ENCODE measurements at places on chromosomes 11 and 22.

- DNase-seq, result no peak
These were observed 11.7 kb downstream of the POU2AF3 start for GRCh38 chr11:111310088-111310487.

DNA sequence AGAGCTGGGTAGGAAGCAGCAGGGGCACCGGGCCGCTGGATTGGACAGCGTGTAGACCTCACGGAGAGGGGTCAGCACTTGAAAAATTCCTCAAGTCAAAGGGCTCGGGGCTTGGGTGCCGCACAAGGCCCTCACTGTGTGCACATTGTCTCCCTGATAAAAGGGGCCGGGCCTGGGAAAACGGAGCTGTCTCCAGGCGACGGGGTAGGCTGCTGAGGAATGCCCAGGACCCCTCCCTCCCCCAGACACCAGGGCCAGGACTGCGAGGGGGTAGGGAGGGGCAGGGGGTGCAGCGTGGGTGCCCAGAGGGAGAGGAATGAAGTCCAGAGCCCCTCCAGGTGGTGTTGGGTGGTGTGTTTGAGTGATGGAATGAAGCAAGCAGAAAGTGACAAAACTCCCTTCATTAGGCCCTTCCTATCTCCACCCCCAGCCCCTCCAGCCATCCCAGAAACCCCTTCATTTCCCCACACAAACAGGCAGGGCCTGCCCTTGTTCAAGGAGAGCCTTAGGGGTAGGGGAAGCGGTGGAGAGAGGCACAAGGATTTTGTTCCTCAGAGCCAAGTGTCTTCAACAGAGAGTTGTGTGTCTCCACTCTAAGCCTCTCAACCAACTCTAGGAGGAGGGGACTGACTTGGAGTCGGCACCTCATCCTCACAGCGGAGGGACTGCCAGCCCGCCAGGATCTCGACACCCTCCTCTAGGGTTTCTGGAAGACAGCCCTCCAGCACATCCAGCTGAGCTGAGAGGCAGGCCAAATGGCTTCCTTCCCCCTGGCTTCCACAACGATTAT is 63.9 kb downstream of the SYN3 start:
- no peak for DNase-seq

DNA sequence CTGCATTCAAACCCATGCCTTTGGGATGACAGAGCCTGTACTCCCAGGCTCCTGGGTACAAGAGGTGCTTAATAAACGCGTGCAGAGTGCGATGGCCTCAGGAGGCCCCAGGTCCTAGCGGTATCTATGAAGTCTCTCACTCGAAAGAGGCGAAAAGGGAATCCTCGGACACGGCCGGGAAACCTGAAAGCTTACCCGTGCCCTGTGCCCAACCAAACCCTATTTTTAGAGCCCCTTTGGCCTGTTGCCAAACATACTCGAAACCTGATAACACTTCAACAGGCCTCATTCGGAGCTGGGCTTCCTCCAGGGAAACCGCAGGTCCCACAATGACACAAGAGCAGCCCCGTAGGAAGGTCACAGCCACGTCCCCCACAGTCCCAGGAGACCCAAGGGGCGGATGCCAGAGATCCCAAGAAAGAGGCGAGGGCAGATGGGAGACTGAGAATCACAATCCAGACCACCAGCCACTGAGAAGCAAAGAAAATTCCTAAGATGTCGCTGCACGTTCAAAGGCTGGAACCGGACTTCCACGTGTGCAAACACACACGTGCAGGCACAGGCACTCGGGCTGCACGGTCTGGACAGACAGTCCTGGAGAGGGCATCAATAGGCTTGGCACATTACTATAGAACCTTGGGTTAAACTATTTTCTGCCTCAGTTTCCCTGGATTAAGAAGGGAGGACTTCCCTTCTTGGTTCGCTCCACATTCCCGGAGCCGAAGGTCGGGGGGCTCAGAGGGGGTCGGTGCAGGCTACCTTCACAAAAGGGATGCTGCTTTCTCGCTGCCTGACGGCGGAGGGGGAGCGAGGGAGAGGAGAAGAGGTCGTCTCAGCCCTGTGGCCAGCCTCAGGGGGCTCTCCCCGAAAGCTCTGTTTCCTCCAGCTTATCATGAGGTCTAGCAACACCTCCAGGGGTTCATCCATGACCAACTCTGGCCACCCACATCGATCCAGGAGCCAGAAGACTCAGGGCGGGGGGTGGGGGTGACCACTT is 8.2 kb downstream of the PDGFB start:
- DNase-seq, result no peak

- DNase-seq, result no peak
These were observed 4.6 kb upstream of the IL17REL start for GRCh38 chr22:50016988-50017700.

DNA sequence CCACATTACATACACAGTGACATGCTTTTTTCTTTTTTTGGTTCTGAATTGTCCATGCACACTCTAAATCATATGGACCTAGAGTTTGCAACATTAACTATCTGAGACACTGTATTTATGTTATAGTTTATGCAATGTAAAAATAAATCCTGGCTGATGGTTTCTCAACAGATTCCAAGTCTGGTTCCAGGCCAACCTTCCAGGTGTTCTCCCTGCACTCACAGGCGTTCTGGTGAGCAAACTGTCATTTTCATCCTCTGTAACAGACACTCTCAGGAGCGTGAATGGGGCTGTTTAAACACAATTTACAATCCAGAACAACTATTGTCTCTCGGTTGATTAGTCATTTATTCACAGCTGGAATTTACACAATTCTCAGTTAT is 36.5 kb upstream of the ANKK1 start:
- no peak for DNase-seq

DNA sequence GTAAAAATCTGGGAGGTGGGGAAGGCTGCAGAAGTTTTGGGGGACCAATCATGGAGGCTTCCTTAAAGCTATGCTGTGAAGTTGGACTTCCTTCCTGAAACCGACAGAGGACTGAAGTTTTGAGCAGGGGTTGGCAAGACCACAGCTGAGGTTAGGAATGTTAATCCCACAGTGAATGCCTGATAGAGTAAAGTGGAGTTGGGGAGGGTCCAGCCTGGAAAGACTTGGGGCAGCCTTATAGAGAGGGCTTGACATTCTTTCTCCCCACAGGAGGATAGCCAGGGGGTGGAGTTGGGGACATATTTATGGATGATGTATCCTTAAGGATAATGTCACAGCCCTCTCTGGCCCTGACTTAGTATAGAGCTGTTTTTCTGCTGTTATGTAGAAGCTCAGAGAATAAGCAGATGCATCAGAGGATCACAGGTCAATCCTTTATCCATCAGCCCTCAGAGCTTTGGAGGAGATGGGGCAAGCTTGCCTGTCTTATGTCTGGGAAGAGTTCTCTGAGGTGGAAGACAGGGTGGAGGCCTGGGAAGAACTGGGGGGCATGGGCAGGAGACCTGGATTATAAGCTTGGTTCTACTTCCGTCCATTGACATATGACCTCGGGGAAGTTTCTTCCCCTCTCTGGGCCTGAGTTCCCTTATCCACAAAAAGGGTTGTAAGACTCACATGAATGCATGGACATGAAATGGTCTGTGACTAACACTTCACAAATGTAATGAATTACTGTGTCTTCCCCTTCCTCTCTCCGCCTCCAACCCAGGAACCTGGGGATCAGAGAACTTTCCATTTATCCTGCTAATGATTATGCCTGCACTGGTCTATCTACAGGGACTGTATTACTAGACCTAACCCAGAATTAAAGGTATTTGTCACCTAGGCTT is 317.8 kb downstream of the MIAT start:
- peak; percentile 32 for DNase-seq

DNA sequence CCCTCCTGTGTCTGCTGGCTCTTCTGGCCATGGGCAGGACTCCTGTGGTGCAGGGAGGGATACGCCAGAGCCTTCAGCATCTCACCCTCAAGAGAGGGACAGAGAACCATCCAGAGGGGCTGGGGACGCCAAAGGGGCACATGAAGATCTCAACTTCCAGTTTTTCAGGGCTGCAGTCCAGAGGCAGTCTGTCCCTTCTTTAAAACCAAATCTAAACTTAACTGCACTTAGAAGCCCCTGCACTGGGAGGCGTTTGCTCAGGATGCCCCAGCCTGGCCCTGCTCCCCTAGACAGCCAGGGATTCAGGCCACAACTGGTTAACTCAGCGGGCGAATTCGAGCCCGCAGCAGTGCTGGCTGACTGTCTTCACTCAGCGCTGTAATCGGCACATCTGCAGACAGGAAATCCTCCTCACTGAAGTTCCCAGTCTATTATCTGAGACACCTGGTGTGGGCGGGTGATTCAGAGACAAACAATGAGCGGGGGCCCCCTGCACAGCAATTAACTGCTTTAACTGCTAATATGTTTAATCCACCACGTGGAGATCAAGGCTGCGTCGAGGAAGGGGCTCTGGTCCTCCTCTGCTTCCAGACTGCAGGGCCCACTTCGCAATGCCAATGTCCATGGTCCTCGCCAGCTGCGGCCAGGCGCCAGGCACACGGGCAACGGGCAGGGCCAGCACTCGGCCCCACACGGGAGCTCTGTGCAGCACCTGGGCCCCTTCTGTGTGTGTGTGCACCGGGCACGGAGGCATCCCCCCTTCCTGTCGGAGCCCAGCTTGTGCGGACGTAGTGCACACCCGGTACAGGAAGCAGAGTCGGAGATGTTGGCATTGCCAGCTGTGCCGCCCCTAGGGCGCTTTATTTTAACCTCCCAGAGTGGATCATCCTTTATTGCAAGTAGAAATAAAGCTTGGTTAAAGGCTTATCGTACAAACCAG is 36.9 kb upstream of the GNB1L start:
- DNase-seq, result peak; percentile 92

DNA sequence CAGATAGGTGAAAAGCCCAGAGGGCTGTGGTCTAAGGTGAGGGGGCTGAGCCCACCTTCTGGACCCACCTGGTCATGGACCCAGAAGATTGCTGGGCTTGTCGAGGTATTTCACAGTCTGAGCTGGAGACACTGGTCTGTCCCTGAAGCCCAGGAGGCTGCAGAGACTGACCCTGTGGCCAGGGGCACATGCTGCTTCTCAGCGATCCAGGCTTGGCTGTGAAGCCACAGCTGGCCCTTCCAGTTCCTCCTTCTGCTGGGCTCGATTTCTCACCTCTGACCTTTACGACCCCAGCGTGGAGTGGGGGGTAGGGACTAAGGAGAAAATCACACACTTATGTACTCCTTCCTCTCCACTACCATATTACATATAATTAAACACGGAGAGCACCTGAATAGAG is 88.5 kb downstream of the NECTIN1 start:
- DNase-seq, result no peak

DNA sequence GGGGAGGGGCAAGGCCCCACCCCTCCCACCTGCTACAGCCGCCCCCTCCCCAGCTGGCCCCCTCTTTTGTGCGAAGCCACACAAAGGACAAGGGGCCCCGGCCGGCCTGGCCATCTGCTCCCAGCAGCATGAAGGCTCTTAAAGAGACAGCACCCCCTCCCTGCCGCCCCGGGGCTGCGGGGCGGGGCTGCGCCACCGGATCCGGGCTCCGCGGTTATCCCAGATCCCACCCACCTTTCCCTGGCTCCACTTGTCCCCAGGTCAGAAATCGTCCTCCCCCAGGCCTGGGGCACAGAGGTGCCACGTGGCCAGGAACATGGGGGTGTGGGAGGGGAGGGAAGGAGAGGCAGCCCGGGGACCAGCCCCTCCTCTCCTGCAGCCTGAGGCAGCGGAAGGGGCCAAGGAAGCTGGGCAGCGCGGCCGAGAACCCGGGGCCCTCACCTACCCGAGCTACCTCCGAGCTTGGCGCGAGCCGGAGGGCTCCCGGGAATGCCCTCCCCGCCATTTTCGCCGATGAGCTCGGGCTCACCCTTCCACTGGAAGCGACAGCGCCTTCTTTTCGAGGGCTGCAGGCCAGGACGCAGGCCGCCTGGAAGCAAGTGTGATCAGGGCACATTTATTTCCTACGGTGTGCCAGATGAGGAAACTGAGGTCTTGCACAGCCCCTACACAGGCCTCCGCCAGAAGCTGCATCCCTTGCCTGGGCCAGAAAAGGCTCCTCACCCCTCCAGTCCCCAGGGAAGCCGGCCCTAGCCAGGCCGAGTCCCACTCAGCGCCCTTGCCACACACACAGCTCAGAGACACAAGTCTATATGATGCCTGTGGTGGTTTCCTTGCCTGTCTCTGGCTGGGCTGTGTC is 2.5 kb upstream of the RCOR2 start:
- DNase-seq, result peak; percentile 53

DNA sequence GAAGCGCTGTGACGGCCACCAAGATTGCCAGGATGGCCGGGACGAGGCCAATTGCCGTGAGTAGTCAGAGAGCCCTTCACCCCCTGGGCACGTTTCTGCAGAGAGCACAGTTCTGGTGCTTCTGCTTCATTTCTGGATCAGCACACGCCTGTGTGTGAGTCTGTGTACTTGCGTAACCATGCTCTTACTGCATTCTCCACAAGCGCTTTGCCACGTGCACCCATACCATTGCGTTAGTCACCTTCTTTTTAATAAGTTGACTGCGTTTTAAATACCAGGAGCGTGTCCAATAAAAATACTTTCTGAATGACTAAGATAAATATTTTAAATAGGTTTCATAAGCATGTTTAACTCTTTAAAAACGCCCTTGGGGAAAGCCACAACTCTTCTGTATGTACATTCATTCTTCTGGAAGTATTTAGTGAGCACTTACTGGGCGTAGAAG is 143.0 kb upstream of the SORL1-AS1 start:
- peak; percentile 99 for DNase-seq

DNA sequence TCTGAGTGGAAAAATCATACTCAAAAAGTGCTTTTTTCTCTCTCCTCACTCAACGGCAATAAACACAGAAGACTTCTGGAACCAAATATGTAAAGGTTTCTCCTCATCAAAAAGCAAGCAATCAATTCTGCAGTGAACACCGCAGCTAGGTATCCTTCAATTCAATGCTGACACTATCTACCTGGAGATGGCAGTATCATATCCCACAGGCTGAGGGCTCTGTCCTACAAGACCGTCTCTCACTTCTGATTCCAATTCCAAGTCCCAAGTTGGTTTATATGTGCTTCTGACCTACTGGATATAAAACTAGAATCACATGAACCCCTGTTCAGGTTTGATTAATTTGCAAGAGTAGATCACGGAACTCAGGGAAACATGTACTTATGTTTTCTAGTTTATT is 59.7 kb upstream of the LUZP2 start:
- DNase-seq, result no peak

- DNase-seq, result peak; percentile 48
These were observed 63.7 kb downstream of the PRDM11 start for GRCh38 chr11:45209891-45210699.

GRCh38 chr11:61853698-61854169 is 25.6 kb downstream of the FADS2 start:
- no peak for DNase-seq

DNA sequence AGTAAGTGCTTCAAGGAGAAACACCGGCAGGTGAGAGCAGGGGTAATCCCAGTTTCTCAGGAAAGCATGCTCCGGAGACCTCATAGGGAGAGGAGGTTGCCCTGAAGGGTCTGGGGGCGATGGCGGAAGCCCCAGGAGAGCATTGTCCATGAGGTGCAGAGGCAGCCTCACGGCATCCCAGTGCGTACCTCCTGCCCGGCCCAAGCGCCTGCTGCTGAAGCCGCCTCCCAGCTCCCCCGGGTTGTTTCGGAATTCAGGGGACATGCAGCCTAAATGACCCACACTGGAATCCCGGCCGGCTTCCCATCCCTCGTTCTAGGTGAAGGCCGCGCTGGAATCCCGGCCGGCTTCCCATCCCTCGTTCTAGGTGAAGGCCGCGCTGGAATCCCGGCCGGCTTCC is 2.7 kb downstream of the ZBED4 start:
- no peak for DNase-seq

- DNase-seq, result no peak
These were observed 2.6 kb downstream of the PDE3B start for GRCh38 chr11:14645985-14646900.

- DNase-seq, result no peak
These were observed 24.9 kb upstream of the DGCR8 start for GRCh38 chr22:20055144-20055543.

GRCh38 chr11:116162886-116163230 is 609.9 kb downstream of the BUD13 start:
- DNase-seq, result no peak

Measured in GM23248 (cell line).